B cell (primary cell): ENCODE measurements at places on chromosomes 4 and X. TPM values are rescaled to one million over a fixed set of nuclear protein-coding genes. Genes with fewer than 3 reads are reported as not detected.

The MAOB gene
- not detected in 2 replicates for polyA plus RNA-seq

The MAPK10 gene
- polyA plus RNA-seq = 0.03 and 0.10 TPM in 2 replicates

The CLDN34 gene
- not detected in 2 replicates for polyA plus RNA-seq

The DKK2 gene
- not detected in 2 replicates for polyA plus RNA-seq

The BGN gene
- polyA plus RNA-seq = not detected in 2 replicates

- no peak overlapping the region for H3K27ac ChIP-seq
- H3K4me1 ChIP-seq = no peaks in the 10 kb centered on the region
- H3K36me3 ChIP-seq = no peaks in the 10 kb centered on the region
- H3K27me3 ChIP-seq = no peaks in the 10 kb centered on the region
- no peak for DNase-seq
These were observed 102.7 kb downstream of the SH3BGRL start for GRCh38 chrX:81304563-81304962.

- no peak for DNase-seq
- H3K27ac ChIP-seq = no peak overlapping the region
- no peaks in the 10 kb centered on the region for H3K36me3 ChIP-seq
- no peaks in the 10 kb centered on the region for H3K4me1 ChIP-seq
These were observed 170.2 kb downstream of the CBR4 start for GRCh38 chr4:168839758-168840391.

- no peaks in the 10 kb centered on the region for H3K4me1 ChIP-seq
- no peak for DNase-seq
- peaks cover 1% of the 10 kb centered on the region for H3K36me3 ChIP-seq
- H3K27ac ChIP-seq = no peak overlapping the region
- no peaks in the 10 kb centered on the region for H3K27me3 ChIP-seq
These were observed 49.1 kb downstream of the SMC1A start for GRCh38 chrX:53373307-53373706.

DNA sequence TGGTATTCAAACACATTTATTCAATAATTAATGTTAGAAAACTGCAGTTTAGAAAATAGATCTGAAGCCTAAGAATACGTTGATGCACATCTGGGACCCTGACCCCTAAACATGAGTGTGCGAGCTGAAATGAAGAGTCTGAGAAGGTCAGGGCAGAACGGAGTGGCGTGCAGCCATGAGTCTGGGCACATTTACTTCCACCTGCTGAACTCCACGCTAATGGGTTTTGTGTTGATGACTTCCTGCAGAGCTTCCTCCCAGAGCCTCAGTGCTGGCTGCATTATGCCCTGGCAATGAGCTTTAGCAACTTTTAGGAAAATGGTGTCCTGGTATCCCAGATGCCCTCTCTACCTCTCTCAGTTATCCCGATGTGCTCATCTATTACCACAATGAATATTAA lies 53.1 kb downstream of the FAM114A1 start:
- DNase-seq = no peak
- H3K4me1 ChIP-seq = peaks cover 5% of the 10 kb centered on the region
- H3K4me3 ChIP-seq = no peak overlapping the region

DNA sequence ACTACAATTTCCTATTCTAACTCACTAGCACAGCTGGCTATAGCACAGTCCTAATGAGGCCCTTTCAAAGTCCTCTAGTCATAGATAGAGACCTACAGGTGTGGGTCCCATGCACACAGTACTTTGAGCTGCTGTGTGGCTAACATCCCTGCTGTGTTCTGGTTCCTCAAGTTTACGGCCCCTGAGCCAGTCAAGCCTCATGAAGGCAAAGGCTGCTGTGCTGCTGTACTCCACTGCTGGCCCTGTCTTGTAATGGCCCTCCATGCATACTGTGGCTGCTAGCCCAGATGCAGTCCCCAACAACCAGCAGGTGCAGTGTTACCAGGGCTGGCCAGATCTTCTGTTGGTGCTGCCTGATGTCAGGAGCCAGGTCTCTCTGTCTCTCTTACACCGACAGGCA lies 23.4 kb upstream of the ENPEP start:
- no peak overlapping the region for H3K4me3 ChIP-seq
- H3K36me3 ChIP-seq = no peaks in the 10 kb centered on the region
- no peak overlapping the region for H3K27ac ChIP-seq
- no peaks in the 10 kb centered on the region for H3K4me1 ChIP-seq
- no peak for DNase-seq

DNA sequence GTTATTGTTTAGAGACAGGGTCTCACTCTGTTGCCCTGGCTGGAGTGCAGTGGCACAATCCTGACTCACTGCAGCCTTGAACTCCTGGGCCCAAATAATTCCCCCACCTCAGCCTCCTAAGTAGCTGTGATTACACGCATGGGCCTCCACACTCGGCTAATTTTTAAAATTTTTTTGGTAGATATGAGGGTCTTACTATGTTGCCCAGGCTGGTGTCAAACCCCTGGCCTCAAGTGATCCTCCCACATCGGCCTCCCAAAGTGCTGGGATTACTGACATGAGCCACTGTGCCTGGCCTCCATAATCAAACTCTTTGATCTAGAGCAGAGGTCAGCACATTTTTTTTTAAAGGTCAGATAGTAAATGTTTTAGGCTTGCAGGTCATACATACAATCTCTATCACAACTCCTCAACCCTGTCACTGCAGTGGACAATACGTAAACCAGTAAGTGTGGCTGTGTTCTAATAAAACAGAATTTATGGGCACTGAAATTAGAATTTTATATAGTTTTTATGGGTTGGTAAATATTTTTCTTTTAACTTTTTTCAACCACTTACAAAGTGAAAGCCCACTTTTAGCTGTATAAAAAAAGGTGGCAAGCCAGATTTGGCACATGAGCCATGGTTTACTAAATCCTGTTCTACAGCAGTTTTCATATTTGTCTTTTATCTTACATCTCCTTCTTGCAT lies 105.1 kb upstream of the RAPGEF2 start:
- H3K27ac ChIP-seq = no peak overlapping the region
- no peaks in the 10 kb centered on the region for H3K27me3 ChIP-seq
- no peaks in the 10 kb centered on the region for H3K4me1 ChIP-seq
- no peak for DNase-seq

- H3K27me3 ChIP-seq = no peaks in the 10 kb centered on the region
- H3K36me3 ChIP-seq = no peaks in the 10 kb centered on the region
- DNase-seq = no peak
- no peak overlapping the region for H3K4me3 ChIP-seq
- H3K4me1 ChIP-seq = peaks cover 7% of the 10 kb centered on the region
These were observed 52.0 kb downstream of the DTHD1 start for GRCh38 chr4:36333303-36333877.
